Left ventricle myocardium inferior (tissue), 1 donor: ENCODE measurements at places on chromosomes 3 and 15.

DNA sequence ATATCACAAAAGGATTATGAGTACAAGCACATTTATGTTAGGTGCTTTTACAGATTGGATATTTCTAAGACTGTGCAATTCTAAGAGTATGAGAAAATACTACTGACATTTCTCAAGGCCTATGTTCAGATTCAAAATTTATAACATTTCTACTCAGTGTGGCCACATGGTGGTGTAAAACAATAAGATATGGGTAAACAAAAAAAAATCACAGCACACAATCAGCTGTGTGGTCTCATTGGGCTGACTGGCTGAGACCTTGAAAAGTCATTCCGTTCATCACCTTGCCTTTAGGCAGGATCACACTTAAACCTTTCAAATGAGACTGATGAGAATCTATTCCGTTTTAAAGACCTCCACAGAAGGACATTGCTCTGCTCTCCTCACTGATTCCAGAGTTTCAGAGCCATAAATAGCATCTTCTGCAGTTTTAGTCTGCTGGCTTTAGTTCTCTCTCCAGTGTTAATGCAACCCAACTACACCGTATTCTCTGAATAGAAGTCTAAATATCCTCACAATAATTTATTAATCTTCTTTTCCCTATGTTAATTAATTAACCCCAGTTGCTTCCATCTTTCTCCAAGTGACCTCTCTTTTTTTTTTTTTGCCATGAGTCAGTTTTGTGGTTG lies 158.2 kb downstream of the SPATA16 start:
- DNase-seq = no peak

DNA sequence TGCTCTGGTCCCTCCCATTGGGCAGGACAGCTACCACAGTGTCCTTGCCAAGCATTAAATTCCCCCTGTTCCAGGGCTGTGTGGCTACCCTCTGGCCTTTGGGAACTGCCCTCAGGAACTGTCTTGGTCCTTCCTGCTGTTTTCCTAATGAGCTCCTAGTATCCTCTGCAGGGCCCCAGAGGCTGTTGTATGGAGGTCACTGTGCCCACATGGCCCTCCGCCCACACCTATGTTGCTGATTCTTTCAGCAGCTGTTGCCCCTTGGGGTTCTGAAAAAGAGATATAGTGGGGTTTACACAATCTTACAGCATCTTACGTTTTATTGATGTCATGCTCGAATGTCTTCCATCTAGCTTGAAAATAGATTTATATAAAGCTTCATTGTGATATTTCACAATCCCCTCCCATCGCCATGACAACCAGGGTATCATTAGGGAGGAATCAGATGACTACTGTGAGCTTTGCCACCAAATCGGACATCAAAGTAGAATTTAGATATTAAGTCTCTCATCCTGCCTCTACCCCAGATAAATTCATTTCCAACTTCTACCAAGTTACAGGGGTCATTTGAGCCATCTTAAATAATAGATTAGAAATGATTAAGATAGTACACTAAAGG lies 97.1 kb upstream of the NR2E3 start:
- DNase-seq = no peak

DNA sequence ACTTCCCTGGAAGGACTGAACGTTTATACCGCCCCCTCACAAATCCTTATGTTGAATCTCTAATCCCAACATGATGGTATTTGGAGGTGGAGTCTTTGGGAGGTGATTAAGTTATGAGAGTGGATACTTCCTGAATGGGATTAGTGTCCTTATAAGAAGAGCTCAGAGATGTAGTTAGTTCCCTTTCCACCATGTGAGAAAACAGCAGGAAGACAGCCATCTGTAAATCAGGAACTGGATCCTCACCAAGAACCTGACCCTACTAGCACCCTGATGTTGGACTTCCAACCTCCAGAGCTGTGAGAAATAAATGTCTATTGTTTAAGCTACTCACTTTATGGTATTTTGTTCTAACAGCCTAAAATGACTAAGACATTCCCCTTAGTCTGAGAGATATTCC lies 33.3 kb upstream of the SACM1L start:
- DNase-seq = no peak

DNA sequence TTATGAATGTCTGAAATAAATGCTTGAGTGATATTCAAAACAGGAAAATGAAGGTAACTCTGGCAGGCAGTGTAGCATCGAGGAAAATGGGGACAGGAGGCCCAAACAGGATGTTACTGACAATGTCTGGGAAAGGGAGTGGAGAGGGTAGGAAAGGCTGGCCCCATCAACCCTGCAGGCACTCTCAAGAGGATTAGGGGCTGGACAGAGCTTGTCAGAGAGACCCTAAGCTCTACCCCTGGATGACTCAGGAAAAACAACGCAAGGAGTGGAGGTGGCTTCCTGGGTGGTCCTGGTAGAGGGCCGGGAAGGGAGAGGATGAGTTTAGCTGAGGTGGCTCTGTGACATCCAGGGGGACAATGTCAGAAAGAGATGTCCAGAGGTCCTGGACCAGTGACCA lies 106.0 kb downstream of the RYK start:
- DNase-seq = no peak

DNA sequence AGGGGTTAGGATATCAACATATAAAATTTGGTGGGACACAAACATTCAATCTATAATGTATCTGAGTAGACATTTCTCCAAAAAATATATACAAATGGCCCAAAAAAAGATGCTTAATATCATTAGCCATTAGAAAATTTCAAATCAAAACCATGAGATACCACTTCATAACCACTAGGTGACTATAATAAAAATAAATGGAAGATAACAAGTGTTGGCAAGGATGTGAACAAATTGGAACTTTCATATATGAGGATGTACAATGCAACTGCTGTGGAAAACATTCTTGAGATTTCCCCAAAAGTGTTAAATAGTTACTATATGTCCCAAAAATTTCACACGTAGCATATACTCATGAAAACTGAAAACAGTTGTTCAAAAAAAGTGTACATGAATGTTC lies 36.5 kb upstream of the WNT7A start:
- no peak for DNase-seq

DNA sequence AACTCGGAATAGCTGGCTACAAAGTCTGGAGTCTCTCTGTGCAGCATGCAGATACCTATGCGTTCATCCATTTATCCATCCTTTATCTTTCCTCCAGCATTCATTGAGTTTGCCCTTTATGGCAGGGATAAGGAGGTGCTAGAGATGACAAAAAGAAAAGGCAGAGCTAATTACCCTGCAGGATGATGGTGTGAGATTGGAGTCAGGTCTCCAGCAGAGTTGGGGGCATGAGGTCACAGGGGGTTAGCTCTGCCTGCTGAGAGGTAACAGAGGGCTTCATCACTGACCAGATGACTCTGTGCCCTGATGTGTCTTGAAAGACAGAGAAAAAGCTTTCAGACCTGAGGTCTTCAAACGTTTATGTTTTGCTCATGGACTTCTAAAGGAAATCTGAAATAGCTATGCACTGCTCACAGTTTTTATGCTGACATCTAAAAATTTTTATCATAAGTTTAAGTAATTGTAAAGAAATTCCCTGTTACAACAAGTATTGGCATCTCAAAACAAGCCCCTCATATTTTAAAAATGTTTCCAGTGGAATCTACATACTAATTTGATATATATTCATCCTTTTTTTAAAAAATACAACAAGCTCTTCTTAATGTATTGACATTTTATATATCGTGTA lies 132.3 kb upstream of the ANKRD28 start:
- no peak for DNase-seq

DNA sequence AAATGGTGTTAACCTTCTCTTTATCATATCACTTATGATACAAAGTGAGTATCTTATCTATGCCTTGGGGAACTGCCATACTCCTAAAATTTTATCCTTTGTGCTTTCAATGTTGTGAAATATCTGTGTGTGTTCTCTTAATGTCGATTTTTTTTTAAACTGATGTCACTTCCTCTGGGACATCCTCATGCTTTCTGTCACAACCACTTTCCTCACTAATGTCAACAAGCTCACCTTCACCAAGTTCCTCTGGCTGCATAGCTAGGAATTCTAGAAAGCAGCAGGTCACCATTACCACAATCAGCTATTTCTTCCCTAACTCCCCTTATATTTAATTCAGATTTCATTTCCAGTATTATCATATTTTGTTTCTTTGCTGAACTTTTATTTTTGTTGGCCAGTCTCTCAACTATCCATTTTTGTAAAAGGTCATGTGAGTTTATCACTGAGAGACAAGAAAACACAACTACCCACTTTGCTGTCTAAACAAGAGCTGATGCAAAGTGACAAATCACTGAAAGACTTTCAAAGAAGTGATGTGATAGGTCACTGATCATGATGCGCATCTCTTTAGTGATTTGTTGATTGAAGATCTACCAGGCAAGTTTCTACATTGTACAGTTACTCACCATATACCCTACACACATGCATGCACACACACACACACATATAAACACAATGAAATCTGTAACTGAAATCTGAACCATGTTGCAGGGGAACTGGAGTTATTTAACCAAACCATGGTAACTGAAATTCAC lies 369.0 kb downstream of the ULK4 start:
- no peak for DNase-seq

DNA sequence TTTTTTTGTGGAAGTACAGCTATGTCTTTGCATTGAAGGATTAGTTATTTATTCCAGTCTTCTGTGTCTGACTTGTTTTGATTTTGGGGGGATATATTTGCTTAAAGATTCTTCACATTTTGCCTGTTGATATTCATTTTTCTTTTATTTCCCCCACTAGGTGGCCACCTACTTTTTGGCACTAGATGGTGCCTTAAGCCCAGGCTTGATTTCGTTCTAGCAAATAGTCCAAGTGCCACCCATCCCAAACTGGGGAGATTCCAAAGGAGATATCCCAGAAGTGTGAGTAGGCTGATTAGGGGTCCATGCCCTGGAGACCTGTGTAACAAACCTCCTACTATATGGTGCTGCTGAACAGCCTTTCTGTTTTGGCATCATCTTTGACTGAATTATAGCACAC lies 80.0 kb upstream of the SPATA16 start:
- no peak for DNase-seq

GRCh38 chr3:21508246-21508645 lies 242.8 kb downstream of the ZNF385D start:
- DNase-seq = no peak

GRCh38 chr3:86056962-86057361 lies 934.0 kb downstream of the VGLL3 start:
- no peak for DNase-seq

- no peak for DNase-seq
These were observed 18.0 kb downstream of the ICE2 start for GRCh38 chr15:60460931-60461330.

DNA sequence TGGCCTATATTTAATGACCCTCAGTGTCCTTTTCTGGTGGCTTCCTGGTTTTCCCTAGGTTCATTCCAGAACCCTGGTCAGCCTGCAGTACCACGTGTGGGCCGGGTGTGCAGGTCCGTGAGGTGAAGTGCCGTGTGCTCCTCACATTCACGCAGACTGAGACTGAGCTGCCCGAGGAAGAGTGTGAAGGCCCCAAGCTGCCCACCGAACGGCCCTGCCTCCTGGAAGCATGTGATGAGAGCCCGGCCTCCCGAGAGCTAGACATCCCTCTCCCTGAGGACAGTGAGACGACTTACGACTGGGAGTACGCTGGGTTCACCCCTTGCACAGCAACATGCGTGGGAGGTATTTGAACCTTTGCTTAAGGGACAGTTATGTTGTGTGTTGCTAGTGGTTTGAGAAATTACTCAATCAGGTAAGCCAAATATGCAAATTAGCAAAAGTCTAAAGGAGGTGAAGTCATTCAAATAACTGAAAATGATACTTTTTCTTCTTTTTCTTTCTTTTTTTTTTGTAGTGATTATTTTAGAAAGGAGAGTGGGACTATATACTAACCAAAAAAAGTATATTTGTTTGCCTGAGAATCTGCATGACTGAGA lies 259.2 kb downstream of the ADAMTSL3 start:
- no peak for DNase-seq

DNA sequence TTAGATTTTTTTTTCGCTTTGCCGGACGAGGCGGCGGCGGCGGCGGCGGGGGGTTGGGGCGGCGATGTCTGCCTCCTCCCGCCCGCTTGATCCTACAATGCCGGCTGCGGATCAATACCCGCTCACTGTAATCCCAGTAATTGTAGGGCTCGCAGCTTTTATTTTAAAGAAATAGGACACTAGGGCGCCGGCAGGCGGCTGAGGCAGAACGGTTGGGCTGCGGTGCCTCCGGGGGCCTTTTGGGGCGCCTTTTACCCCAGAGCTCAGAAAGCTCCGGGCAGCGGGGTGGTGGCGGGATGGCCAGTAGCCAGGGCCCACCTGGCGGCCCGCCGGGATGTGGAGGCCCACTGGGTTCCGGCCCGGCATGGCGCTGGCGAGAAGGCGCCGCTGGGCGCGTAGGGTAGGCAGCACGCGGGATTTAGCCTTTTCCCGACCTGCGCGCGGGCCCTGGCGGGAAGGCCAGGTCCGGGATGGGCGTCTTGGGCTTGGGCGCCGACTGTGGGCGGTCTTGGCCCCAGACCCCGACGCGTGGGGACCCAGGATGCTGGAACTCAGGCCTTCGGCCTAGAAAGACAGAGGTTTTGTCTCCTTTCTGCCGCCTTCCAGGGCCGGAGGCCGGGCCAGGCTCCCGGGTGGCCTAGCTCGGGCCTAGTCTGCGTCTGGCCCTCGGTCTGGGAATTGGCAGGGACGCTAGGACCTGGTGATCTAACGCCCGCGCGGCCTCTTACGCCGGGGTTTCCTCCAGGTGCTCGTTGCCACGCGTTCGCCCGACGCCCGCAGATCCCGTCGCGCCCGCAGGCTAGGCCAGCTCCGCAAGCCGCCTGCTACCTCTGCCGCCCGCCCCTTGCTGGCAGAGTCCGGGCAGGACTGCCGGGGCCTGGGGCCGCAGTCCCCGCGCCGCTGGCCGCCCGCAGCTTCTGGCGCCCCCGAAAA lies 15.5 kb upstream of the ONECUT1 start:
- no peak for DNase-seq

- DNase-seq = no peak
These were observed 15.2 kb downstream of the EIF4E3 start for GRCh38 chr3:71709908-71710511.

GRCh38 chr3:27561576-27561975 lies 77.4 kb upstream of the SLC4A7 start:
- DNase-seq = no peak

GRCh38 chr15:47620960-47621681 lies 96.2 kb upstream of the SEMA6D start:
- no peak for DNase-seq

DNA sequence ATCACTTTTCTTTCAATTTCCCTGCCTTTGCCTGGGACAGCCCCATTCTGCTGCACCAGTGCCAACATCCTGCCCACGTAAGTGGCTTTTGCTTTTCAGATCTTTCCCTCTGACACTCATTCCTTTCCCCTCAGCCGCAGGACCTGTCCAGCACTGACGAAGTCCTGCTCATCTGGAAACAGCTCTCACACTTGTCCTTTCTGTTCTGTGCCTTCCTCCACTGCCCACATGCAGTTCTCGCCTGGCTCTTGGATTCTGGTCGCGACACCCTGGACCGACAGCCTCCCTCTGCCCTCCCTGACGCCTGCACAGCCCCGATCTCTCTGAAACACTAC lies 99.7 kb downstream of the ADCY5 start:
- no peak for DNase-seq

GRCh38 chr3:171401432-171401831 lies 58.8 kb downstream of the TNIK start:
- no peak for DNase-seq

- no peak for DNase-seq
These were observed 21.7 kb downstream of the CLDN11 start for GRCh38 chr3:170440344-170440743.

GRCh38 chr3:196121066-196121465 lies 39.2 kb upstream of the TFRC start:
- DNase-seq = no peak
